ENCODE measurements at places on chromosomes 3 and 15.

DNA sequence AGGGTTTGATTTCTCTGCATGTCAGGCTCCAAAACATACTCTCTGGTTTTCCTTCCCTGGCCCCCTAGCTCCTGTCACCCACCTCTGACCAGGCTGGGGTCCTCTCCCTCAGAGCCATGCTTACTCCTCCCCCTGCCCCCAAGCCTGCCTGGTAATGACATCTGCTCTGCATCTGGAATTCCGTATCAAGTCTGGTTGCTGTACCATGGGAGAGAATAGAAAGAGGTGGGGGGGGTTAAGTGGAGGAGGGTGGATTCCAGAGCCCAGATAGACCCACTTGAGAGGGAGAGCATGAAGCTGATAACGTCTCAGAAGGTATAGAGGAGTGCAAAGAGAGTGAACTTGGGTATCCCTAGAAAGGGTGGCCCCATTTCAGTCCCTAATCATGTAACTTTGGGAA, 4.2 kb downstream of the IGDCC4 start:
- no peak for DNase-seq

DNA sequence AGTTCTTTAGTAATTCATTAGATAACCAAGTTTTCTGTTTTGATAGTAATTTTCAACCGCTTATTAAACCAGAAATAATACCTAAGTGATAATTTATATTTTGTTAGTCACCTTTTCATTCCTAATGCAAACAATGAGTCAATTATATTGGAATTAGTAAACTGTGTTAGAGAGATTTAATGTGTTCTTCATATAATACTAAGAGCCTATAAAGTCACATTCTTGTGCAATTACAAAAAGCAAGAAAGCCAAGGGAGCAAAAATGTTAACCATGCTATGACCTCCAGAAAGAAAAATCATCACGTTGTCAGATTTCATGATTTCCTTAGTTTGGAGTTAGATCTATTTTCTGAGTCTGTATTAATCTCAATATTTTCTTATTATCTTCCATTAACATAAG, 108.8 kb upstream of the SAMMSON start:
- DNase-seq: no peak

GRCh38 chr3:79847928-79848327, 80.1 kb upstream of the ROBO1 start:
- no peak for DNase-seq

DNA sequence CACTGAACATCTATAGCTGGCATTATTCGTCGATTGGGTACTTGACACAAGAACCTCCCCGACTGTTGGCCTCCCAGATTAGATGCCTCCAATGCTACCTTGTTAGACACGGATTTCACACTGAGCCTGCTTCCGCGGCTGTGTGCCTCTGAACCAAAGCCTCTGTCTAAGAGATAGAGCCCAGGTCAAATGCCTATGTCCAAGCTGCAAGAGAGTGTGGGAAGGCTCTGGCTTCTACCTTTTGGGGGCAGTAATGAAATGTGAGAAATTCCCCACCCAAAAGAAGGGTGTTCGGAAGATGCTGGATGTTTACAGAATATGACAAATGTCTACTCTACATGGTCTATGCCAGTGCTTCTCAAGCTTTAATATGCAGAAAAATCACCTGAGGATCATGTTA, 2.0 kb upstream of the RPUSD2 start:
- no peak for DNase-seq

GRCh38 chr3:46706771-46707582, 5.8 kb downstream of the TMIE start:
- no peak for DNase-seq

GRCh38 chr3:16309558-16309957, 44.5 kb downstream of the OXNAD1 start:
- DNase-seq: no peak

- no peak for DNase-seq
These were observed 172.6 kb downstream of the FMN1 start for GRCh38 chr15:33021806-33022389.

DNA sequence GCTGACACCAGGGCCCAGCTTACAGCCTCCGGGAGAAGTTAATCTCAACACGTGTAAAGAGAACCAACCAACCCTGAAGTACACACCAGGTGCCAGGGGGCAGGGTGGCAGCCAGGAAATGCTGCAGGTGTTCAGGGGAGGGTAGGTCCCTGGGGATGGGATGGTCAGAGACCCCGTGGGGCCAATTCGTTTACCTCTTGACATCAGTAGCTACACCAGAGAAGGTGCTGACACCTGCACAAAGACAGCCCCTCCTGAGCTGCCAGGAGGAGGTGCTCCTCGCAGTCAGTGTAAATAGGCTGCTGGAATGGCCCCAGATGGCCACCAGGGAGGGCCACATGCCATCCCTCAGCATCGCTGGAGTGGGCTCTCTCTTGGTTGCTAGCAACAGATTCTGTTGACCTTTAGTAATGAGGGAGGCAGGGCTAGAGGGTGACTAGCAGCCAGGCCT, 52.8 kb downstream of the CORO2B start:
- no peak for DNase-seq

GRCh38 chr3:31378231-31378630, 154.5 kb upstream of the STT3B start:
- no peak for DNase-seq

GRCh38 chr3:150543128-150543527, 3.2 kb downstream of the SERP1 start:
- DNase-seq: no peak

DNA sequence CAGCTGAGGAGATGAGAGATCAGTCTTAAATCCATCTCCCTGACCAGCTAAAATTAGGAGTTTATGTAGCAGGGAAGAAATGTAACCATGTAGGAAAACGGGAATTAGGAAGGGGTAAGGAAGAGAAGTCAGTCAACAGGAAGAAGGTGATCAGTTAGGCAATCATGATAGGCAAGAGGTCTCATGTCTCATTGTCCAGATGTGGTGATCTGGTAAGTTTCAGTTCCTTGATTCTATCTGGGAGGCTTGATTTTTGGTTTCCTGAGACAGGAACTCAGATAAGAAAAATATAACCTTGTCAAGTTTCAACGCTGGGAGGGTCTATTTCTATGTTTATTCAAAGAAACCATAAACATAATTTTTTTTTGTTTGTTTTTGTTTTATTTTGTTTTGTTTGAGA, 40.3 kb upstream of the TBC1D5 start:
- no peak for DNase-seq

GRCh38 chr3:151796105-151796680, 17.7 kb upstream of the AADAC start:
- no peak for DNase-seq

- DNase-seq: no peak
These were observed 43.6 kb upstream of the MGLL start for GRCh38 chr3:127865941-127866340.

- DNase-seq: no peak
These were observed 17.1 kb downstream of the P2RY12 start for GRCh38 chr3:151367448-151367847.

DNA sequence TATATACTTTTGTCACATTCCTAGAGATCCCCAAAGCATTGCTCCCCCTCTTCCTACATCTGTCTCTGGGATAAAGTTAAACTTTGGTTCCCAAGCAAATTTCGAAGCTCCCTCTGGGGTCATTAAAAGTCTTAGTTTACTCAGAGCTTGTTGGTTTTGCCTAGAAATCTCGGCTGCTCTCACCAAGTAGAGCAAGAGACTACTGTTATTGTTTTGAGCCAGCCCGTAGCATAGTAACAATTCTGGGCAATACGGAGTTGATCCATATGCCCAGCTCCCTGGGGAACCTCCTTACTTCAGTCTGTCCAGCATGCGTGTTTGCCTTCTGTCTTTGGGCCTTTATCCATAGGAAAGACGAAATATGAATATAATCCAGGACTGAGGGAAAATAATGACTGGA, 10.0 kb upstream of the P3H2 start:
- DNase-seq: no peak

DNA sequence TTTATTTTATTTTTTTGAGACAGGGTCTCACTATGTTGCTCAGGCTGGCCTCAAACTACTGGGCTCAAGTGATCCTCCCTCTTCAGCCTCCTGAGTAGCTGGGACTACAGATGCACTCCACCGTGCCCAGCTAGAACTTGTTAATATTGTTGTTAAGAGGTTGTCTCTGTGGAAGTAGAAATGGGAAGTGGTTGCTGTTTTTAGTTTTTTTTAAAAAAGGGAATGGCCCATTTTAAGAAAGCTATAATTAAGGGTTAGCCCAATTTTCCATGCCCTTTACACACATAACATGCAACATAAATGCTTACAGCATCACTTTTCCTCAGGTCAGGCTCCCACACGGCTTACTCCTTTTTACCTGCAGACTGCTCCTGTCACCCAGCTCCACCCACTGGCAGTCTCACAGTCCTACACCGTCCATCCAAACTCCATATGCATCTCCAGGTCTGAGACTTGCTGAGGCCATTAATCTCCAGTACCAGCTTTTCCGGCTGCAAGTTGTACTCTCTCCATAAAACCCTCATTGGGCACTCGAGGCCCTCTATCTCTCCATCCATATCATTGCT, 19.8 kb downstream of the MORC1 start:
- DNase-seq: no peak

GRCh38 chr15:28269097-28269496, 52.9 kb downstream of the HERC2 start:
- DNase-seq: no peak

DNA sequence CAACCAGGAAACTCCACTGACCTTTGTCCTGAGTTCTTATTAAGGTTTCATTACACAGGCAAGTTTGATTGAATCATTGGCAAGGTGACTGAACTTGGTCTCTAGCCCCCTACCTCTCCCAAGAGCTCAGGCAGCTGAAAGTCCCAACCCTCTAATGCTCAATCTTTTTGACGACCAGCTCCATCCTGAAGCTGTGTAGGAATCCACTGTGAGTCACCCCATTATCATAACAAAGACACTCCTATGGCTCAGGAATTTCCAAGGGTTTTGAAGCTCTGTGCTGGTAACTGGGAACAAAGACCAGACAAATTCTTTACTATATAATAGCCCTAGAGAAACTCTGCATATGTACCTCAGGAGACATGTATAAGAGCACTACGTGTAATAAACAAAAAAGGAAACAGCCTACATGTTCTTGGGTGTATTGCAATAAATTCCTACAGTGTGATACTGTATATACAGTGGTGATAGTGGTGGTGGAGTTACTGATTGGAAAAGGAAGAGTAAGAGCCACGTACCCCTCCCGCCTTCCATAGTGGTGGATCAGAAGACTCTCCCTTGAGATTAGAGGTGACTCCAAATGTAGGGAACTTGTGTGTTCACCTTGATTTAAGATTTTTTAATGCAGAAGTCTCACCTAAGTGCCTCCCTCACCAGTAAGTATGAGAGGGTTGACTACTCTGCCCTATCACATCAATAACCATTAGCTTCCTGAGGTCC, 116.6 kb downstream of the ST8SIA2 start:
- no peak for DNase-seq

DNA sequence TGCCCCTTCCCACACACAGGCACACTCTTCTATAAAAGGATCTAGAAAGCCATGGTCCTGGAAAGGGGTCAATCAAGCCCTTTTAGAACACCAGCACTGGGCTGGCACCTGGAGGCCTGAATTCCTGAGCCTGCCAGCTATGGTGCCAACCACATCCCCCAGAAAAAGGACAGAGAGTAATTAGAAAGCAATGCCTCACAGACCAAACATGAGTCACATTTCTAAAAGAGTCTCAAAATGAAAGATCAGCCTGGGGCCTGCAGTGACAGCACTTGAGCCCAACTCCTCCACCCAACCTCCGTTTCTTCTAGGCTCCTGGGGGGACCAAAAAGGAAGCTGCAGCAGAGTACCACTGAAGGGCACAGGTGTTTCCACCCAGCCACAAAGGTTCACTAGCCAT, 14.1 kb downstream of the MYLK start:
- DNase-seq: no peak

DNA sequence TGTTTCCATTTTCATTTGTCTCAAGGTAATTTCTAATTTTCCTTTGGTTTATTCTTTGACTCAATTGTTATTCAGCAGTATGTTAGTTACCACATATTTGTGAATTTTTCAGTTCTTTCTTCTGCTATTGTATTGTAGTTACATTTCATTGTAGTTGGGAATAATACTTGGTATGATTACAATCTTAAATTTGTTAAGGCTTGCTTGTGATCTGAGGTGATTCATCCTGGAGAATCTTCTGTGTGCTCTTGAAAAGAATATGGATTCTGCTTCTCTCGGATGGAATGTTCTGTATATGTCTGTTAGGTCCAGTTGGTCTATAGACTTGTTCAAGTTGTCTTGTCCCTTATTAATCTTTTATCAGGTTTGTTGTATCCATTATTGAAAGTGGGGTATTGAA, 63.4 kb upstream of the VEPH1 start:
- DNase-seq: no peak

DNA sequence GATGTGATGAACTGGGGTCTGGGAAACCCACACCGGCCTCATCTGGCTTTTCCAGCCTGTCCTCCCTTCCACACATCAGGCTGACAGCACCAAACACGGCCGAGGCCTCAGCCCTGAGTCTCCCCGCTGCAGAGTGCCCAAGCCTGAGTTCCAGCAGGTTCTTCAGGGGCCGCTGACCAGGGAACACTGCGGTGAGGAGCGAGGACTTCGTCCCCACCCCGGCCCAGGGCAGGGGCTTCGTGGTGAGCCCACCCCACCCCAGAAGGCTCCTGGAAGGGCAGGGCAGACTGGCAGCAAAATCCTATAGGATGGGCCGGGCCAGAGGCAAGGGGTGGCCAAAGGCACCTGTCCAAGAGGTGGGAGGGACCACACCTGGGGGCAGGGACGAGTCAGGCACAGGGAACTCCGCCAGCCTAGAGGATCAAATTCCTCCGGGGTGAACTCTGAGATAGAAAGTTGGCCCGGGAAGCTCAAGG, at the start of gene SLC51A:
Gene SLC51A (plus strand): TSS at position 446 of the 476 bp plus-strand sequence. CDS start 179 bp downstream, outside the sequence.
- DNase-seq: no peak

Measured in substantia nigra (tissue), 51 donors.